ENCODE measurements at places on chromosomes 1 and 21.

- DNase-seq, result no peak
These were observed 28.1 kb upstream of the C1QA start for GRCh38 chr1:22608361-22608760.

GRCh38 chr1:85198864-85199263 is 2.0 kb downstream of the SYDE2 start:
- DNase-seq, result no peak

DNA sequence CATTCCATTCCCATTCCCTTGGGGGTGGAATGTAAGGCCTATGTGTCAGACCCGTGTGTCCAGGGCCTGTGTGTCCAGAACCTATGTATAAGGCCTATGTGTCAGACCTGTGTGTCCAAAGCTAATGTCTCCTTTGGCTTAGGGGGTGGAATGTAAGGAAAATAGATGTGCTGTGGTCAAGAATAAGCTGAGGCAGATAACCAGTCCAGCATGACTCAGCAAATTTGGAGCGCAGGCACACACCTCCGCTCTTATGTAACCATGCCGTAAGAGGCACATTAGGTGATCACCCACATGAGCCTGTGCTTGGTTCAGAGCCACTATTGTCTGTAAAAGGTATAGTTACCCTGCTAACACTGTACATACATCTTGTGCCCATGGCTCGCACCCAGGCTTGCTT is 150.8 kb upstream of the SGIP1 start:
- peak; percentile 86 for DNase-seq

GRCh38 chr1:40362699-40363098 is 10.8 kb upstream of the SMAP2 start:
- no peak for DNase-seq

GRCh38 chr1:60390593-60391282 is 317.2 kb upstream of the C1orf87 start:
- DNase-seq, result no peak

- DNase-seq, result no peak
These were observed 270.5 kb downstream of the RRAGC start for GRCh38 chr1:38589036-38589435.

GRCh38 chr1:234972411-234973191 is 156.0 kb downstream of the TOMM20 start:
- DNase-seq, result no peak

DNA sequence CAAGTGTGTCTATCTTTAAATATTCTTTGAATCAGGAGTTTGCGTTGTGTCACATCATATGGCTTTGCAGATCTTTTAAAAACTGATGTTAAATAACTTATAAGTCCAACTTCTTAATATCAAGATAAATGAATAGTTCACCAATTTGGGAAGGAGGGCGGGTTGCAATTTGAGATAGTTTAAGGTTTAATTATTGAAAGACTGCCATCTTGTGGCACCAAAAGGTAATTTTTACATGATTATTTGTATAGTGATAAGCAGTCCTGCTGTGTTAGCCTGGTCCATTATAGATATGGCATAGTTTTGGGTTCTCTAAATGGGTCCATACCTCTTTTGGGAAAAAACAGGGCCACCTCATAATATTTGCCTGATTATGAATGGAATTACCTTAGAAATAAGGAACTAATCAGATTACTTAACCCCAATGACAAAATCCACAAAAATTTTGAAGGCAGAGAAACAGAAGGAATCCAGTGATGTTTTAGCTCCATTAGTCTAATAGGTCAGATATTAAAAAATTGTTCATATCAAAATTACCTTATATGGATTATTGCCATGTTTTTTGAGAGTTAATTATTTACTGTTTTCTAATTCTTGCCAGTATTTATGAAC is 64.3 kb downstream of the PRKAA2 start:
- DNase-seq, result peak; percentile 57

DNA sequence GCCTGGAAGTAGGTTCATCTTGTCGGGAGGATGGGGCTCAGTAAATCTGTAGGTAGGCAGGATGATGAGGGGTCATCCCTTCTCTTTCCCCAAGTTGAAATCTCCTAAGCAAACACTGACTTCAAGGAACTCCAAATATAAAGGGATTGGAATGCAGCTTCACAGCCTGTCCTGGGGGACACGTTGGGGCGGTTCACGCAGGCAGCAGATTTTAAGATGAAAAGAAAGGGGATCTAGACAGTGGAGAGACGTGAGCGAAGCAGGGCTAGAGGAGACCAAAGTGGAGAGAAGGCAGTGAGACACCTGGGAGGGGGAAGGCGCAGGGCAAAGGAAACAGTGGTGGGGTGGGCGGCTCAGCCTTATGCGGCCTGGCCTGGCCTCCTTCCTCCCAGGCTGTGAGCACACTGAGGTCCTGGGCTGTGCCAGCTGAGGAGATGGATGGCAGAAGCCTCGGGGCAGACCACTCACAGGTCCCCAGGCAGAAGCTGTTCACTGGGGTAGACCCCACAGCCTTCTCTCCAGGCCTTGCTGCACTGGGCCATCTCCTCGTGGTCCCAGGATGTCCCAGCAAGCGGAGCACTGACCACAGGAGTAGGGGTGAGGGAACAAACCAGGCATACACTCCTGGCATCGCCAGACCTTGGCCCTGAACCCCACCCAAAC is 51.7 kb downstream of the TOR1AIP2 start:
- DNase-seq, result no peak

GRCh38 chr21:34691390-34692032 is 22.7 kb downstream of the CLIC6 start:
- no peak for DNase-seq

GRCh38 chr1:173775578-173776226 is 48.8 kb upstream of the DARS2 start:
- no peak for DNase-seq

DNA sequence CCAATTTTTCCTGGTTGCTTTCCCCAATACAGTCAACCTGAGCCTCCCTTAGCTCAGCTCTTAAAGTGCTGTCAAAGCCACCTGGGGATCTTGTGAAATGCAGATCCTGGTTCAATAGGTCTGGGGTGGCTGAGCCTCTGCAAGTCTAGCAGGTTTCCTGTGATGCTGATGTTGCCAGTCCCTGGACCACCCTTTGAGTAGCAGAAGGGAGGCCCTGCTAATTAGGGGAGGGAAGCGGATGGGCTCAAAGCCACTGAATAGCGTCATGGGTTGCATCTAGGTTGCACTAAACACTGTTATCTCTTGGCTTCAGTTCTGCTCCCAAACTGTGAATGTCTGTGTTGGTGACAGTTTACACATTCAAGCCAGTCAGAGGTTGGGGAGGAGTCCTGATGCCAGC is 127.2 kb downstream of the KAZN start:
- no peak for DNase-seq

GRCh38 chr1:40300249-40300567 is 16.9 kb downstream of the COL9A2 start:
- DNase-seq, result no peak

- DNase-seq, result no peak
These were observed 1.4 kb downstream of the ZBTB8A start for GRCh38 chr1:32540605-32541004.

GRCh38 chr1:3274972-3275371 is 179.5 kb upstream of the ARHGEF16 start:
- DNase-seq, result no peak

GRCh38 chr21:18152371-18152770 is 92.3 kb upstream of the CHODL start:
- DNase-seq, result no peak

DNA sequence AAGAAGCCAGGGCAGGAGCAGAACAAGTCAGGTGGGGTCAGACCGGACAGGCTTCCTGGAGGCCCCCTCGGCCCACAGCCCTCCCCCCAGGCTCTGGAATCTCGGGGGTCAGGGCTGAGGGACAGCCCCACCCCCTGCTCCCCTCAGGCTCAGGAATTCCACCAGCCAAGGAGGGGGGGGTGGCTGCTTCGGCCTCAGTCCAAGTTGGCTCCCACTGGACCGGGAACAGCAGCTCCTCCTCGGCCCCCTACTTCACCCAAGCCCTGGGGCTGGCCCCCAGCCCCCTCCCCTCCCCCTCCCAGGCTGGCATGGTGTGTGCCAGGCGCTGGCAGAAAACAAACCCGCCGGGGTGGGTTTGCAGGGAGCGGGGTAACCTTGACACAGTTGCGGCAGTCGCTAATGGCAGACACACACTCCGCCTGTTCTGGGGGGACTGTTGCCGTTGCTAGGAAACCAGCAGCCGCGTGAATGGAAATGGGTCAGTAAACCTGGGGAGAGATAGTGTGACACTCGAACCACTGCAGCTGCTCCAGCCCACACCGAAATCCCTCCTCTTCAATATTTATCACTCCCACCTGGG is 32.4 kb downstream of the AHDC1 start:
- no peak for DNase-seq

DNA sequence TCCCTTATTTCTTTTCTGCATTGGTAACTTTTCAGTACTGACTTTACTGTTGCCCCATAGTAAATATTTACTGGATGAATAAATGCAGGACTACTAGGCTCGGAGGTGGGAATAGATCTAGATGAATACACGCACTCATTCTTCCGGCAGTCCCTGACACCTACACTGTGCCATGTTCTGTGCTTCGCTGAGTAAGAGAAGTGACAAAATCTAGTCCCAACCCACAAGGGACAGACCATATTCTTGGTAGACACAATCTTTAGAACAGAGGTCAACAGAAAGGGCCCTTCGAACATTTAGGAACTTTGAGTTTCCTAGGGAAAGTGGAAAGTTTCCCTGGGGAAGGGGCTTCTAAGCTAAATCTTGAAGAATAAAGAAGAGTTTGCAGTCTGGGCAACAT is 3.3 kb upstream of the CD52 start:
- DNase-seq, result no peak

DNA sequence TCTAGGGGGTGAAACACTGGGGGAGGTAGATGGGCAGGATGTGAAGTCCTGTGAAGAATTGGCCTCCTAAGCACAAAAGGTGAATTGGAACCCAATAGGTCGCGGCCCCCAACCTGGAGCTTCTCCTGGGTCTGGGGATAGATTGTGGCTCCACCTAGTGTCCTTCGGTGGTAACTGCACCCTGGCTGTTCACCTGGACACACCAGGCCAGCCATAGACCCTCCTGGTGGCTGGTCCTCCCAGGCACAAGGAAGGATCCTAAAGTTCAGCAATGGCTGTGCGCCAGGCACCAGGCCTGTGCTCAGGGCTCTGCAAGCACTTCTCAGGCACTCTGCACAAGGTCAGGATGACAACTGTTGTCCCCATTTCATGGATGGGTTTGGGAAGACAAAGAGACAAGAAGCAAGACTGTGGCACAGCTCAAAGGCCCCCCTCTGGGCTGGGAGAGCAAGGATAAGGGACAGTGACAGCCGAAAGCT is 13.5 kb downstream of the ESPN start:
- peak; percentile 68 for DNase-seq

GRCh38 chr1:14686701-14687100 is 88.2 kb downstream of the KAZN start:
- DNase-seq, result no peak

DNA sequence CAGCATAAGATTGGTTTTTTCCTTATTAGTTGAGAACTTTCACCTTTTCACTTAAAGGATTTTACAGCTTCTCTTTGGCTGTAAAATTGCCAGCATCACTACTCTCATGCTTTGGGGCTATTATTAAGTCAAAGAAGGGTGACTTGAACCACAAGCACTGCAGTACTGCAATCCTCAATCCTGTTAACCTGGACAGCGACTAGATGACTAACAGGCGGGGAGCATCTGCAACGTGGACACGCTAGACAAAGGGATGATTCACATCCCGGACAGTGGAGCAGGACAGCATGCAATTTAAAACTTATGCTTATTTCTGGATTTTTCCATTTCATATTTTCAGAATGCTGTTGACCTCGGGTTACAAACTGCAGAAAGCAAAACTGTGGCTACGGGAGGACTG is 8.1 kb downstream of the ARV1 start:
- DNase-seq, result no peak

DNA sequence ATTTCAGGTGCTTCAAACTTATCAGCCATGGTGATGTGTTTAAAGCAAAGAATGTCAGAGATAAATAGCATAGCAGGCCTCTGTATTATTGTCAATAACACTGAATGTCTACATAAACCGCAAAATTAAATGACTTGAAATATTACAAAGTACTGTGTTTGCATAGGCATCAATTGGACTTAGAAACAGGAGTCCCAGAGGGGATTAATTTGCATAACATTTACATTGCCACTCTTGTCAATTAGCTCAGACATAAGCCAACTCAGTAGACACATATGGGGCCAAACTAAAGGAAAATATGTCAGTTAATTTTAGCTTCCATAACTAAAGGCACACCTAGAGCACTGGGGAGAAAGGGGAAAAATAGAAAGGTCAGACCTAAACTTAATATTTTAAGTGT is 814.5 kb upstream of the NEGR1 start:
- DNase-seq, result no peak

GRCh38 chr1:161307230-161307768 is 2.5 kb downstream of the MPZ start:
- peak; percentile 58 for DNase-seq

DNA sequence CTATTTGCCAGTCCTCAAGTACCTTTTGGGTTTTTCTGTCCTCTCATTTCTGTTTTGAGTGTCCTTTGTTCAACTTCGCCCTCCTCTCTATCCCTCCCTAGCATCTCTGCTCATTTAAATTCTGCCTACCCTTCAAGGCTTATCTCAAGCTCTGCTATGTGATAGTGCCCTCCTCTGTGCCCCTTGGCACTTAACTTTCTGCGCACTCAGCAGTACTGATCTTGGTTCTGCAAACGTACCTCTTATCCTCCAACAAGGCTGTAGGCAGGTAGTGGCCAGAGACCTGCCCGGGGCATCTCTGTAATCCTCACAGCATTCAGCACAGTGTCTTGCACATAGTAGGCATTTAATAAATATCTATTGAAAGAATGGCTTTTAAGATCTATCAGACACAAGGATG is 5.3 kb upstream of the IL20 start:
- DNase-seq, result no peak

- DNase-seq, result no peak
These were observed 4.5 kb upstream of the PDZK1IP1 start for GRCh38 chr1:47194311-47194710.

DNA sequence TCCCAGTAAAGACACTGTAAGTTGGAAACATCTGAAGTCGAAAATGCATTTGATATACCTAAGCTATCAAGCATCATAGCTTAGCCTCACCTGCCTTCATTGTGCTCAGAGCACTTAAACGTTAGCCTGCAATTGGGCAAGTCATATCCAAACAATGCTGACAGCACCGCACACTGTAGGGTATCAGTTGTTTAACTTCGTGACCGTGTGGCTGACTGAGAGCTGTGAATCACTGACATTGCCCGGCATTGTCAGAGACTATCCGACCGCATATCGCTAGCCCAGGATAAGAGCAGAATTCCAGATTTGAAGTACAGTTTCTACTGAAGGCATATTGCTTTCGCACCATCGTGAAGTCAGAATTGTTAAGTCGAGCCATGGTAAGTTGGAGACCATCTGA is 41.5 kb downstream of the GALNT2 start:
- DNase-seq, result no peak

DNA sequence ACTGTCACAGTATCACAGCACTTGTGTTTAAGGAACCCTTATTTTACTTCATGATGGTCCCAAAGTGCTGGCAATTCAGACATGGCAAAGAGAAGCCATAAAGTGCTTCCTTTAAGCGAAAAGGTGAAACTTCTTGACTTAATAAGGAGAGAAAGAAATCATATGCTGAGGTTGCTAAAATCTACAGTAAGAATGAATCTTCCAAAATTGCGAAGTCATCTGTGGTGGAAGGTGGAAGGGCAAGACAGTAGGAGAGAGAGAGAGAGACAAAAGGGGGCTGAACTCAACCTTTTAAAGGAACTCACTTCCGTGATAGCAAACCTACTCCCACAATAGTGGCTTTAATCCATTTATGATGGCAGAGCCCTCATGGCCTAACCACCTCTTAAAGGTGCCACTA is 19.3 kb upstream of the AADACL3 start:
- no peak for DNase-seq

GRCh38 chr1:111483876-111484275 is 10.1 kb downstream of the C1orf162 start:
- no peak for DNase-seq

Data from OCI-LY7 (cell line).